ENCODE measurements at places on chromosomes 1 and 21.
A peak's percentile ranks its signal among the peaks of the same experiment; 100 is the strongest.

DNA sequence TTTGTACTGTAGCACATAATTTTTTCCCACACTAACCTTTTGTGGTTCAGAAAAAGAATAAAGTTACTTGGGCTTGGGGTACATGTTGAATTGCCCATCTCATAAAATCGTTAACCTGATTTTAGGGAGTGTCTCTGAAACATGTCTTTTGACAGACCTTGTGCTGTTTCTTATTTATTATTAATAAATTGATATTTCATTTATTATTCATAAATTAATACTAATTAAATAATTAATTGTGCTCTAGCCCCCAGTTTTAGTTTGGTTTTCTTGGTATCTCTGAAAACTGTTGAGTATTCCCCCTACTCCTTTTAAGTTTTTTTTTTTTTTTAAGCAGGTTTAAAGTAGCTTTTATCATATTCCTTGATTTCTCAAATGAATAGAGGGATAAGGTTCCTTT lies 27.9 kb downstream of the CAMTA1 start:
- DNase-seq, result no peak

DNA sequence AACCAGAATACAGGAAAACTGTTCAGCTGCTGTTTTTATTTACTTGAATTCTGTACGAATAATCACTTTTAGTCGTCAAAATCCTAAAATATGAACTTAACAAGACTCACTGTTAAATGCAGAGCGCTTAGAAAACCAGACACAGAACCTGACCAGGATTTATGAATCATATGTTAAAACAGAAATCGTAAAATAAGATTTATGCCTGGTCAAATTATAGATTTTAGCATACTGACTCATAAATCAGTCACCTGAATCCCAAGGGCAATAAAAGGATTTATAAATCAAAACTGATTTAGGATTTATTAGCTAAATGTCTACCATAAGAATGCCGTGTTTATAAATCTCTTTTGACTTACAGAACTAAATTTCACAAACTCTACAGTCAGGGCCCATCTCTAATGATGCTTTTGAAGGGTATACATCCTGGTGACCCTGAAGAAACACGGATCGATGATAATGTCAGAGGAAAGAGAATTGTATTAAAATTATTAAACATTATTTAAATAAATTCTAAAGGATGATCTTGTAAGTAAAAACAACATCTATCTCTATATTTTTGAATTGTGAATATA lies 28.8 kb downstream of the CYYR1 start:
- no peak for DNase-seq

DNA sequence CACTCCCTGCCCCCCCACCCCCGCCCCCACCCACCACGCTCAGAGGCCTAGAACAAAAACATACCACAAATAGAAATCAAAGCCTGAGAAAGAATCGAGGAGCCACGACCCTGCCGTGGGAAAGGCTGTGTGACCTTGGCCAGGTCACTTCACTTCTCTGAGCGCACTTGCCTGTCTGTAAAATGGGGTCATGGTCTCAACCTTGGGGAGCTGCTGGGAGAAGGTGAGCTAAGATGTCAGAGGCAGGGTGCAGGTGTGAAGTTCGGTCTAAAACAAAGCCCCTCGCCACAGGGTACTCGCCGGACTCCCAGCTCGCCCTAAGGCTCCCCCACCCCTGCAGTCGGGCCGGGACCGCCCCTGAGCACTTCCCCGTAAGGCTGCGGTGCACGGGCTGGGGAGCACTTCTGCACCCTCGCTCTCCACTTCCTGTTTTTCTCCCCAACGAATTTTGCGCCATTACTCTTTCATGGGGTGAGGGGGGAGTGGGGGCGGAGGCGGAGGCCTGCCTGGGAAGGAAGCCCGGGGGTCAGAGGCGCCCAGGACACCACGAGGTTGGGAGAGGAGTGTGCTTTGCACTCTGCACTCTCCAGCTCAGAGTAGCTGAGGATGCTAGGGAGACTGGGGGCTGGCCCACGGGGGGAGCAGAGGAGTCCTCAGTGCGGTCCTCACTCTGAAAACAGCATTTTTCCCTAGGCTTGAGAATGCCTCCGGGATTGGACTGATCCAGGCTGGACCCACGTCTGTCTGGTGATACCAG lies 21.9 kb upstream of the PIK3CD start:
- DNase-seq, result peak; percentile 77

DNA sequence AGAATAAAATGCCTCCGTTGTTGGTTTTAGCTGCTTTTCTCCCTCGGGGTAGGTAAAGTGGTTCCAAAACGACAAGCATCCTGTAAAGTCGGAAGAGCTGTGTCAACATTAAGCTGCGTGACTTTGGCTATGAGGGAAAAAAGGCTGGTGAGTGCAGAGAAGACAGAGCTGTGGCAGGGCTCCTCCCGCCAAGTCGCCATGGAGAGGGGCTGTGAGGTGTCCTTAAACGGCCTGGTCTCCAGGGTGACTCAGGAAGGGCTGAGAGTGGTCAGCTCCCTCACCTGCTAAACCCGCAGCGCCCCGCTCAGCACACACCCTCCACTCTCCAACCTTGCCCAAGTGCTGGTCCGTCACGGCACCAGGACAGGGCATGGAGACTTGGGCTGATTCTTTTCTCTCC lies 91.6 kb upstream of the SAMD11 start:
- DNase-seq, result no peak

DNA sequence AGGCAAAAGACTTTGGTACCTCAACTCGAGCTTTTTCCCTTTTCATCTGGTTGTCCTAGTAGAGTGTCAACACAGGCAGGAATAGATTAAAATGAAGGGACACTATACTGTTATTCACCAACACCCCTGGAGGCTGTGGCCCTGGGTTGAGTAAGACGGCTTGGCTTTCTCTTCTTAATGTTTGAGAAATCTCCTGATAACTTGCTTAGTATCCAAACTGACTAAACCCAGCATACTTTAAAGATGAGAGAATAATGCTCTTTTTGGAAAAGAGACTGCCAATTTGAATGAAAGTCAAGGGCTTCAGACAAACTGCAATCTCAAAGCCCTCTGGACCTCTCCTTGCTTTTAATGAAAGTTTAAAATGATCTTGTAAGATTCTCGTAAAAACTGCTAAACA lies 2.6 kb upstream of the SLC30A1 start:
- no peak for DNase-seq

DNA sequence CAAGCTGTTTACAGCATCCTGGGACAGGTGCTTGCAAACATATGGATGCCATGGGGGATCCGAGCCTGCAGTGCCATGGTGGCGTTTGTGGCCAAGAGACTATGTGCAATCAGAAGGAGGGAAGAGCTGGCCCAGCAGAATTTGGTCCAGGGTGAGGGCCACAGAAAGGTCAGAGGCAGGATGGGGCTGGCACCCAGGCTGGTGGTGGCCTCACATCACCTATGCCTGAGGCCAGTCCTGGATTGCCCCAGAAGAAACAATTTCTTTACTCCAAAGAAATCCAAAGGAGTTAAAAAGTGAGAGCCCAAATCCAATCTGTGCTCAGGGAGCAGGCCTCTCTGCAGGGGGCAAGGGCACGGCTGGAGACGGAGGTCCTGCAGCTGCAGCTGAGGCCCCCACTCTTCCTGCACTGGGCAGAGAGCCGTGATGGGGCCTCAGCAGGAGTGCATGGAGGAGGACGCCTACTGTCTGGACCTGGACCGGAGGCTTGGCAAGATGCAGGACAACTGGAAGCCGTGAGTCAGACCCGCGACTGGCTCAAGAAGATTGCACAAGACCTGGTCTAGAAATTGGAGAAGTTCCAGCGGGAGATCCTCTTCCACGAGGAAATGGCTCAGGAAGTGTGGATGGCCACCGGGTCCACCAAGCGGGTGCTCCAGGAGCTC lies 163.5 kb downstream of the RYR2 start:
- DNase-seq, result no peak

GRCh38 chr1:7478809-7479499 lies 292.1 kb upstream of the VAMP3 start:
- no peak for DNase-seq

- DNase-seq, result no peak
Measured at GRCh38 chr1:154469844-154470560, 32.0 kb upstream of the TDRD10 start.

GRCh38 chr1:181081395-181081794 lies 7.1 kb upstream of the IER5 start:
- DNase-seq, result no peak

DNA sequence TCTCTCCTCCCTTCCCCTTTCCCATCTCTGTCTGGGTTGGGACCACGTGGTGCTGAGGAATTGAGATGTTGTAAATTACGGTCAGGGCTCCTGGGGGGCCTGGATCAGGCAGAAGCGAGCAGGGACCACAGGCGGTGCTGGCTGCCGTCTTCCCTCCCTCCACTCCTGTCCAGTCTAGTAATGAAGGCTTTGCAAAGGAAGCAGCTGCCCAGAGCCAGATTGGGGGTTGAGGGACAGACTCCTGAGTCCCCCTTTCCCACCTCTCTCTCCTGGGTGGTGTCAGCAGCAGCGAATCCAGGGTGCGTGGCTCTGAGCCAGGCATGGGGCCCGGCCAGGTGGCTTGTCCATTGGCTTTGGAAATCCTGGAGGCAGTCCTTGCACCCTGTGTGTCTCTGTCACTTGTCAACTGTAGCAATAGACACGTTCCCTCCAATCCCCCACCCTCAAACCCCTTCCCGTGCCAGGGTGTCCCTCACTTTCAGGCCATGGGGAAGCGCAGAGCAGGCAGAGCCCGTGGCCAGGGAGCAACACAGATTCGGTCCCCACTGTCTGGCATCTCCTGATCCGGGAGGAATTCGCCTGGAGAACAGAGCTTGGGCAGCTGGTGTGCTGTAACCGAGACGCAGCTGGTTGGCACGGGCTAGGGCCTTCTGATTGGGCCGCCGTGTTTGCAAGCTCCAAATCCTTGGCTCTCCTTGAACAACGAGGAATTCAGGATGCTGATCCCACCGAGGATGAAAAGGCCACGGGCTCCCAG lies 64.8 kb upstream of the WNT4 start:
- DNase-seq, result no peak

DNA sequence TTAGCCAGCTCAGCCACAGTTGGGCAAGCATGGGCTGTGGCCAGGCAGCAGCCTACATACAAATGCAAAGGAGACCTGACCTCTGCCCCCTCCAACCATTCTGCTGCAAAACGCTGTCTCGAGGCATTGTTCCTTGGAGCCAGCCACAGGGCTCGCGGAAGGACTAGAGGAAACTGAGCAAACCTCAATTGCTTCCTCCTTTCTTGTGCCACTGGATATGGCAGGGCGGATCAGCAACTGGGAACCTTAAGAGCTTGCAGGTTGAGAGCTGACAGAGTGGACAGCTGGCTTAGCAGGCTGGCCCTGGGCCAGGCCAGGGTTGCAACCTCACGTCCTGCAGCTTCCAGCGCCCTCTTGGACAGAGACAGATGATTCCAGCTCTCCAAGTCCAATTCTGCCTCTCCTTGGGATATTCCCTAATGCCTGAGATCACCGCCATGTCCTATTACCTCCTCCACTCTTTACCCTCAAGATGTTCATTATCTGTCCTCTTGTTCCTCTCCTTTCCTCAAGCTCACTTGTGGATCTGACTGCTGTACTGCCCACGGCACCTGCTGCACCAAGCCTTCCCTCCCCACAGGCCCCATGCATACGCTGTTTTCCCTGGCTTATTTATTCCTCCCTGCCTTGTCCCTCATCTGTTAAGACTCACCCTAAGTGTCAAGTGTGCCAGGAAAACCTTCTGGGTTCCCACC lies 67.5 kb downstream of the SDC3 start:
- DNase-seq, result no peak

GRCh38 chr1:203462878-203463277 lies 12.7 kb upstream of the PRELP start:
- DNase-seq, result no peak

DNA sequence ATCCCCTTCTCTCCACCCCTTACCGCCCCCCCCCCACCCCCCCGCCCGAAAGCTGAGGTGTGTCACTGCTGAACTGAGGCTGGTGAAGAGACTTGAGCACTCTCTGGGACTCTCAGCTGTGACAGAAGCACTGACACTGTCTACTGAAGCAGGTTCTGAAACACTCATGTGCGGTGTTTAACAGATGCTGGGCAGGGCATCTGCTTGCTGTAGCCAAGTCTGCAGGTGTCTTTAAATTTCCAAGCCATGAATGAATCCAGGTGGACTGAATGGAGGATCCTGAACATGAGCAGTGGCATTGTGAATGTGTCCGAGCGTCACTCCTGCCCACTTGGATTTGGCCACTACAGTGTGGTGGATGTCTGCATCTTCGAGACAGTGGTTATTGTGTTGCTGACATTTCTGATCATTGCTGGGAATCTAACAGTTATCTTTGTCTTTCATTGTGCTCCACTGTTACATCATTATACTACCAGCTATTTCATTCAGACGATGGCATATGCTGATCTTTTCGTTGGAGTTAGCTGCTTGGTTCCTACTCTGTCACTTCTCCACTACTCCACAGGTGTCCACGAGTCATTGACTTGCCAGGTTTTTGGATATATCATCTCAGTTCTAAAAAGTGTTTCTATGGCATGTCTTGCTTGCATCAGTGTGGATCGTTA lies at the start of gene GPR52:
GPR52 (plus strand) TSS at position 99 of the 665 bp plus-strand sequence; CDS start at position 247, 148 bp downstream.
- DNase-seq, result no peak

All from activated effector memory CD4-positive, alpha-beta T cell treated with Interleukin-2 at 50 U/mL for 16 hours (primary cell).